GM12891 (cell line): ENCODE measurements at places on chromosomes 6 and 20.

GRCh38 chr6:163872335-163872734, 457.8 kb downstream of the QKI start:
- no peak for DNase-seq

DNA sequence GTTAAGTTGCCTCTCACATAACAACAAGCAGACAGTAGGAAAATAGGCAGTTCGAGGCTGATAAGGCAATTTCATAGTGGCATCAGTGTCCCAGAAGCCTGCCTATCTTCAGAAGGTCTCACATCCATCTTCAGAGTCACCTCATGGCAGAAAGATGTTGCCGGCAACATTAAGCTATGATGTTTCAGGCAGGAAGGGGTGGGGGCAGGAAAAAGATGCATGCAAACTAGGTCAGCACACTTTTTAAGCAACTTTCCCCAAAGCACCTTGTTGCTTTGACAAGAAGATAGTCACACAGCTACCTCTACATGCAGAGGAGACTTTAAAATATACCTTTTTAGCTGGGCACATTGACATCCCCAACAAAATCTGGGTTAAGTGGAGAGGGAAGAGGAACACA, 43.2 kb upstream of the SMIM8 start:
- DNase-seq: no peak

DNA sequence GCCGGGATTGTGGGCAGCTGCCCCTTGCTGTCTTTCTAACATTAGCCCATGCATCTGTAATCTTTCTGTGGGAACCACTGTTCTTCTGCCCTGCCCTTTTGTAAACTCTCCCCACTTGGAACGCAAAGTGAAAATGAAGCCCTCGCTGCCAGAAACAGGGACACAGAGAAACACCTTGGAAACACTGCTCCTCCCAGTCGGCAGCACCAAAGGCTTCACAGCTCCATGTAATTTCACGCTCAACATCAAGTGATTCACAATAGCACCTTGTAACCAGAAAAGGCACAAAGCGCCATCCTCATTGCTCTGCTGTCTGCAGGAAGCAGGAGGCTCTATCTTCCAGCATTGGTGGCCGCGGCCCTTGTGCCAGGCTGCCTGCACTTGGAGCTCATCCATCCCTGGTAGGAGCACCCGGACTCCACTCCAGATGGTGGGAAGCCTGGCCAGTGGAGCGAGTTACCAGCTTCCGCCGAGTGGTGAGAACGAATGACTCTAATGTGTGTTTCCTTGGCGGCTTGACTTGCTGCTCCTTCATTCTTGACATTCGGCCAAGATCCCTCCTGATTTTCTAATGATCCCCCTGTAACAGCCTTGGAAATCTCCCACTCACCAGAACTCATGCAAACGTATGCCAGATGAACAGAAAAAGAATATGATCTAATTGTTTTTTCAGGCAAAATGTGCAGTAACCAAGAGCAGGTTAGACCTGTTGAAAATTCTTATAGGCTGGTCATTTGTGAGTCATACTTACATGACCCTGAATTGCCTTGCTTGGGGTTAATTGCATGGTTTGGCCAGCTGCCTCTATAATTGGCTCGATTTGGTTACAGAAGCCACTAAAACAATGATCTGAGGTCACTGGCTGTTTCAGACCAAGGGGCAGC, 169.1 kb upstream of the CDYL start:
- DNase-seq: no peak

- no peak for DNase-seq
Measured at GRCh38 chr20:48808382-48809034, 19.3 kb downstream of the PREX1 start.

GRCh38 chr6:39335780-39336545, 13.5 kb upstream of the KCNK16 start:
- DNase-seq: no peak

GRCh38 chr6:21931641-21932335, 338.2 kb downstream of the SOX4 start:
- no peak for DNase-seq

- DNase-seq: no peak
Measured at GRCh38 chr6:167121335-167121841, 1.5 kb upstream of the CCR6 start.

- no peak for DNase-seq
Measured at GRCh38 chr6:87071683-87072082, 23.2 kb downstream of the CGA start.

DNA sequence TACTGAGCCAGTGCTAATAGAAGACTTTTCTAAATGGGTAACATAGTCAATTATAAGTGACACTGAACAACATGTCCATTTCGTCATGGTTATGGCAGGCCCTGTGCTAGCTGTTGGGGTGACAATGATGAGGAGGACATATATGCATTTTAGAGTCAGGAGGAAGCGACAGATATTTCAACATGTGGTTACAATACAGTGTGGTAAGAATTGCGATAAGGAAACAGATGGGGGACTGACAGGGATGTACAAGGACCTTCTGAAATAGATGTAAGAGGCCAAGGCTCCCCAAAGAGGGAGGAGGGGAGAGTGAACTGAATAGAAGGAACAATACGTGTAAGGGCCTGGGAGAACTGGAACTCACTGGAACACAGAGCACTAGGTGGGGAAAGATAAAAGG, 11.7 kb downstream of the MMP24 start:
- no peak for DNase-seq

GRCh38 chr20:57834306-57835073, 124.7 kb upstream of the PMEPA1 start:
- no peak for DNase-seq

- DNase-seq: peak; percentile 21
Measured at GRCh38 chr20:56360133-56360907, 1.5 kb downstream of the FAM210B start.

- no peak for DNase-seq
Measured at GRCh38 chr6:145829950-145830349, 15.4 kb upstream of the FBXO30 start.

GRCh38 chr6:11689847-11690246, 88.8 kb downstream of the ADTRP start:
- DNase-seq: no peak

DNA sequence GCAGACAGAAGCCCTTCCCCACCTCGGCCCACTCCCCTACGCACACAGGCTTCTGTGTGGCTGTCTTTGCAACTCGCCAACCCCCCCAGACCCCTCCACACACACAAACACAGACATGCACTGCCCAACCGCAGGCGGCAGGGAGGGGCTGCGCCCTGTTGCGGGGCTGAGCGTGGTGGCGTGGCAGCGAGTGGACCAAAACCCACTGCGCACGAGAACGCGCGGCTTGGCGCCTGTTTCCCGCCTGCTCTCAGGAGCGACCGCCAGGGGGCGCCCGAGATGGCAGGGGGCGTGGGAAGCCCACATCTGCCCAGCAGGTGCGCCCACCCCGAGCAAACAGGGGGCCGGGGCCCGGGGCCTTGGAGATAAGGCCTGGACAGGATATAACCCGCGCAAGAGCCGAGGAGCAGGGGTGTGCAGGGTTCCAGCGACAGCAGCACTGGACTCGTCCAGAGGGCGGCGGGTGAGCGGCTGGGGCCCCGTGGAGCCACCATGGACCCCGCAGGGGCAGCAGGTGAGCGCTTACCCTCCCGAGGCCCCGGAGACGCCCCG, at the start of gene RBPJL:
RBPJL (plus strand) TSS at position 410 of the 552 bp plus-strand sequence; CDS start at position 493, 83 bp downstream.
- no peak for DNase-seq

DNA sequence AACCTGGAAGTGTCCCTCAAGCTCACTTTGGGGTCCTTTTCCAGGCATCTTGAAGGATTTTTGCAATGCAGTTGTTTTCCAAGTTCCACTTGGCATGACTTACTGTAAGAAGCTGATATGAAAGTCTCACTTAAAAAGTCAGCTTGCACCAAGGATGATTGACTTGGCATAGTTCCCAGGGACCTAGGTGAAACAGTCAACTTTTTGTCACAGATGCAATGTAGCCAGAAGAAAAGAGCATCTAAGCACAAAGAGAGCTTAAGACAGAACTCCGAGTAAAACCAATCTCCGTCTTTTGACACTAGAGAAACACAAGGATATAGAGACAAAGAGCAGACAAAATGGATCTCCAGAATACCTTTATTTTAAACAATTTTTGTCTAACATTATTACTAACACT, 2.6 kb upstream of the ZSCAN12 start:
- no peak for DNase-seq

GRCh38 chr20:56171087-56172012, 77.2 kb upstream of the MC3R start:
- no peak for DNase-seq

DNA sequence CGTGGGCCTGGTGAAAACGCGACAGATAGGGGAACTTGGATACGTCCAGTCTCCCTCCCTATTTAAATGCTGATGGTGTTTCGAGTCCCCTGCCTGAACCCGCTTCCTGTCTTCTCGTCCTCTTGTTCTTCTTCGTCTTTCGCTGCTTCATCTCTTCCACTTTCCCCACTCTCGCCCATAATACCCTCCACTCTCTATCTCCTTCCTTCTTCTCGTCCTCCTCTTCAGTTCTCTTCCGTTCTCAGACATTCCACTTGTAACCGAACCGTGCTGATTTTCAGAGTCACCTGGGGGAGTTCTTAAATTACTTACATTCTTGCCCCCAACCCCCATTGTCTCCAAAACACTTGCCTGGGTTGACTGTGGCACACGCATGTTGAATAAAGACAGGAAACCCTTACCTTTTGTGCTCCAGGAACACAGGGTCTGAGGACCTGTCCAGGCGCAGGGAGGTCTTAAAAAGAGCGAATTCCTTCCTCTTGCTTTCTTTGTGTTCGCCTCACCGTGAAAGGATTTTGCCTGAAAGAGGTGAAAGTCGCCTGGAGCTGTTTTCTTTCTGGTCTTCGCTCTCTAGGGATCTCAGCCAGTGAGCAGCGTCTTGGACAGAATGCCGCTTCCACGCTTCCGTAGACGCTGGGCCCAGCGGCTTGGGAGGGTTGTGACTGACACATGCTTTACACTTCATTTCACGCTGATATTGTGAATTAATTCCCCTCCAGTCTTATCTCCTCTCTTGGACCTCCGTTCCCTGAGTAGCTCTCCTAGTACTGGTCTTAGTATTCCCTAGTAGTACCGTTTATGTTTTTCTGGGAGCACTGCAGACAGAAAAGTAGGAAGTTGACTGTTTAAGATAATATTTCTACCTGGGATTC, 184.0 kb downstream of the GPX5 start:
- no peak for DNase-seq

- no peak for DNase-seq
Measured at GRCh38 chr6:161327360-161327953, 53.6 kb upstream of the AGPAT4 start.

GRCh38 chr6:13538084-13538483, 36.3 kb upstream of the SIRT5 start:
- no peak for DNase-seq

GRCh38 chr6:112801468-112802080, 454.4 kb downstream of the RFPL4B start:
- DNase-seq: no peak

DNA sequence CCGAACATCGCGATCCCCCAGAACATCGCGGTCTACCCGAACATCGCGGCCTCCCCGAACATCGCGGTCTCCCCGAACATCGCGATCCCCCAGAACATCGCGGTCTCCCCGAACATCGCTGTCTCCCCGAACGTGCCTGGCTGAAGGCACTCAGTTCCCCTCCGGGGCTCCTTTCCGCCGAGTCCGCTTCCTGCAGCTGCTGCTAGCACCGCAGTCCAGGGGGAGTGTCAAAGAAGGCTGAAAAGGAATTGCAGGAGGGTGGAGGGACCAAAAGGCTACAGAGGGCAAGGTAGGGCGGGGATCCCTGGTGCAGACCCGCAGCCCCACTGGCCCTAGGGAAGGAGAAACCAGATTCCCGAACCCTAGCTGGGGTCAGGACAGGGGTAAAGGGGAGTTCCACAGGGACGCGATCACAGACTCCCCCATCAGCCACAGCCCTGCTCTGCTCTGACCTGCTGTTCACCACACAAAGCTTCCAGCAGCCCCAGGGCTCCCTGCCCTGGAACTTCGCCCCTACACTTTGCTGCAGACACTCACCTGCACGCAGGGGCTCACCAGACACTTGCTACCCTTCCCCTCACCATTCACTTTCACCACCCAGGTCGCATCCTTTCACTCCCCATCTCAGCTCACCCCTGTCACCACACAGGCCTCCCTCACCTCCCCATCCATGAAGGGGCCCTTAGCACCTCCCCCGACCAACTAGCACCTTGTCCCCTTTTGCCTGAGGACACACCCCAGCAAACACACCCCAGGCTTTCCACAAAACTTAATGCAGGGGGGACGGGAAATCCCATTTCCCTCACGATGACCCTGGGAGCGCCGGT, 1.7 kb downstream of the ULBP1 start:
- DNase-seq: peak; percentile 39

DNA sequence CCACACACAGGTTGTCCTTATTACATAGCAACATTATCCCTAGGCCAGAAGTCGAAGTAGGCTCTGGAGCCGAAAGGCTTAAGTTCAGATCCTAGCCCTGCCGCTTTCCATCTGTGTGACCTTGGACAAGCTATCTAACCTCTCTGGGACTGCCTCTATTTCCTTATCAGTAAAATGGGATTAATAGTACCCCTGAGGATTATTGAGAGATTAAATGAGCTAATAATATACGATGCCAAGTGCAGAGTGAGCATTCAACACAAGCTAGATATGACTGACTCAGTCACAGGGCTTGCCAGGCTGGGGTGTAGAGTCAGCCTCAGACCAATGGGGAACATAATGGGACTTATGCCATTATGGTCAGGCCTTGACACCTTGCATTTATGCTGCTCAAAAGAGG, 8.9 kb upstream of the SPATA2 start:
- DNase-seq: no peak

GRCh38 chr6:159639721-159640120, 53.3 kb downstream of the SOD2 start:
- DNase-seq: no peak

GRCh38 chr20:32832664-32833063, 12.9 kb downstream of the MAPRE1 start:
- no peak for DNase-seq

- no peak for DNase-seq
Measured at GRCh38 chr20:40714916-40715315, 25.9 kb upstream of the MAFB start.

GRCh38 chr6:48144021-48144420, 33.0 kb upstream of the PTCHD4 start:
- no peak for DNase-seq

DNA sequence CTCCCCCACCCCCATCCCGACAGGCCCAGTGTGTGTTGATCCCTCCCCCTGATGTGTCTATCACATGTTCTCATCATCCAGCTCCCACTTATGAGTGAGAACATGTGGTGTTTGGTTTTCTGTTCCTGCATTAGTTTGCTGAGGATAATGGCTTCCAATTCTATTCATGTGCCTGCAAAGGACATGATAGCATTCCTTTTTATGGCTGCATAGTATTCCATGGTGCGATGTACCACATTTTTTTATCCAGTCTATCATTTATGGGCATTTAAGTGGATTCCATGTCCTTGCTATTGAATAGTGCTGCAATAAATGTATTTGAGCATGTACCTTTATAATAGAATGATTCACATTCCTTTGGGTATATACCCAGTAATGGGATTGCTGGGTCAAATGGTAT, 66.6 kb upstream of the NXT1 start:
- no peak for DNase-seq

GRCh38 chr6:148440877-148441453, 98.3 kb downstream of the SASH1 start:
- no peak for DNase-seq

DNA sequence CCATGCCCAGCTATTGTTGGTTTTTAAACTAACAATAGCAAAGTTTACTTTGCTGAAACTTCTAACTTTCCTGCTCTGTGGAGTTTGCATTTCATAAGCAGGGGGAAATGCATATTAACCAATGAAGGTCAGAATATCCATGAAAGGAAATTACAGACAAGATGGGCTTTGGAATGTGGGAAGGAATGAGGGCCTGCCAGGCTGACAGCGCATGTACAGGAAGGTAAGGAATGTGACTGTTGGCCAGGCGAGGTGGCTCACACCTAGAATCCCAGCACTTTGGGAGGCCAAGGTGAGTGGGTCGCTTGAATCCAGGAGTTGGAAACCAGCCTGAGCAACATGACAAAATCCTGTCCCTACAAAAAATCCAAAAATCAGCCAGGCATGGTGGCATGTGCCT, 49.6 kb downstream of the CDK5RAP1 start:
- no peak for DNase-seq
